Cardiac muscle cell (in vitro differentiated cells and primary cell): ENCODE measurements at places on chromosomes 1 and 21. TPM values are rescaled to one million over a fixed set of nuclear protein-coding genes. Genes with fewer than 3 reads are reported as not detected.
A peak's percentile ranks its signal among the peaks of the same experiment; 100 is the strongest.

DNA sequence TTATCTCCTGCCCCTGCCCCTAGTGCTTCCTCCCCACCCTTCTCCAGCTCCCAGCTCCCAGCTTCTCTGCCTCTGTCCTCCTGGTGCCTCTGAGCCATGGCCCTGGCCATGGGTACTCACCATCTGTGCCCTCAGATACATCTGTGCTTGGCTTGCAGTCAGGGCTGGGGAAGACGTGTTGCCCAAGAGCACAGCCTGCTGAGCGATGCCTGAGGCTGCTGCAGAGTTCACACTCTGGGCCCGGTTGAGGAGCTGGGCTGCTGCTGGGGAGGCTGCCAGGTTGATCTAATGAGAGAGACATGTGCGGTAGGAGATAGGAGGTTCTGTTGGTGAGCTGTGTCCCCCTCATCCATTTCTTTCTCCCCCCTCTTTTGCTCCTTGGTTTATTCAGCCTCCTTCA is 49.4 kb upstream of the A3GALT2 start:
- peak; percentile 69 for DNase-seq

GRCh38 chr1:227357171-227357926 is 39.1 kb upstream of the CDC42BPA start:
- peak; percentile 92 for DNase-seq

Gene SELE
- not detected in 2 replicates for total RNA-seq

- DNase-seq = peak; percentile 30
Measured at GRCh38 chr1:23619299-23620188, 60.2 kb upstream of the ID3 start.

Gene LCE3D
- total RNA-seq = not detected in 2 replicates

Gene FLG2
- total RNA-seq = not detected in 2 replicates

DNA sequence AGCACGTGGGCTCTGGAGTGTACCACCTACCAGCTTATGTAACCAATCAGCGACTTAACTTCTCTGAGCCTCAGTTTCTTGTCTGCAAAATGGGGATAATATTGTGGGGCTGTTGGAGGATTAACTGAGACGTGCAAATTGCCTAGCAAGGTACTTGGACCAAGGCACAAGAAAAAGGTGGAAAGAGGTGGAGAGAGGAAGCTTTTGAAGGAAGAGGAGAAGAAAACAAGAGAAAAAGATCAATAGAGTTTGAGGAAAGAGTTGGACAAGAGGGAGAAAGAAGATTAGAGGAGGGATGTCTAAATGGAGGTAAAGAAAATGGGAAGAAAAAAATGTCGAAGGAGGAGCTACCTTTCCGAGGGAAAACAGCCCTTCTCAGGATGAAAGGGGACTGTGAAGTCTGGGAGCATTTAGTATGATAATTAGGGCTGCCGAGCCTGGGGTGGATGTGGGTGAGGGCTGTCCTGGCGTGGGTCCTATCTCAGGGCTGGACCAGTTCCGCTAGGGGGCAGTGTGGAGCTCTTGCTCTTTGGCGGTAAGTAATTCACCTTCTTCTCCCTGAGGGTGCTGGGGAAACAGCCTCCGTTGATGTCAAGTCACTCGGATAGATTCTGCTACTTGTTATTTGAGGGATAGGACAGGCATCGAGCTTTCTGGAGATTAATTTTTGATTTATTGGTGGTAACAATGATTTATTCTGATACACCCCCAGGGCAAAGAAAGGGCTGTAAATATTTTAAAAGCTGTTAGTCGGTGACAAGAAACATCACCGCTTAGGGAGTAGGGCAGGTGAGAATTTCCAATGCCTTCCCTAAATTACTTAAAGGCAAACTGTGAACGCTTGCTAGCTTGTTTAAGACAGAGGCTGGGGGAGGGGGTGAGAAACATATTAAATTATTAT is 79.0 kb upstream of the NFASC start:
- DNase-seq = peak; percentile 83

DNA sequence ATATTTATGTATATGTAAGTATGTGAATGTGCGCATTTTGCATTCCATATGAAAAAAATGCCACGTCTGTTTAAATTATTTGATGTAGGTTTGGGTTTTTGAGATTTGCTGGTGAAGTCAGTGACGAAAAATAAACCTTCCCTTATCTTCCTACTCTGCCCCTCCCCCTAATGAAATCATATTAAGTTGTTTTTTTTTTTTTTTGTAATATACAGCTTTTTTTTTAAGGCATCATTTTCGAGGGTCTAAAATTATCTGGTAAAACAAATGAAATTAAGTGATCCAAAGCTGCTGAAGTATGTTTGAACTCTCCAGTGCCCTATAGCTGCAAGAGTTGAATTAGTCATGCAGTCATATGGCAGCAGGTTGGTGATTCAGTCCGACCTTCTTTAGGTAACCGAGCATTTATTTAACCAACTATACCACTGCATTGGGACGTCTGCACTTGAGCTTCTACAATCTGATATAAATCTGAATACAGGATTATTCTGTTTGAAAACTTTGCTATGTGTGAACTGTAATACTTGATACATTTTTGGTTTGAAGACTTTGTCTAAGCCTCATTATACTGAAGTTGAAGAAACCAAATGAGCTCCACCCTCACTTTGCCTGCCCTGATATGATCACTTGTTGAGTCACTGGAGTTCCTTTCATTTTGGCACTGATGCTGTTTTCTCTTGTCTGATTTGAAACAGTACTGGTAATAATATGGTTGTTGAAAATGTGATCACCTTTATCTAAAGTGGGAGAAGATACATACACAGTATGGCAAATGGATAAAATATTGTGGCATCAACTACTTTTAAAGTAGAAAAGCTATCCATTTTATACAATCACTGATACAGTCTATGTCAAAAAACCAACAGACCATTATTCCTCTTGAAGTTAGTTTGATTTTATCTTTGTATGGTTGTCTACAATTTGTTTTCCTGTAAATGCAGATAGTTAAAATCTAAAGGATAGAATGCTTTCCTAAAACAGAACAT is 11.7 kb downstream of the PDIK1L start:
- no peak for DNase-seq

Gene HES2
- total RNA-seq = not detected in 2 replicates

GRCh38 chr1:41812051-41812450 is 106.7 kb downstream of the HIVEP3 start:
- peak; percentile 68 for DNase-seq

GRCh38 chr1:169371404-169371803 is 3.4 kb downstream of the BLZF1 start:
- no peak for DNase-seq

Gene S100B
- total RNA-seq = 0.21 and 0.49 TPM in 2 replicates

GRCh38 chr1:157097692-157098091 is 1.9 kb downstream of the ETV3L start:
- no peak for DNase-seq

DNA sequence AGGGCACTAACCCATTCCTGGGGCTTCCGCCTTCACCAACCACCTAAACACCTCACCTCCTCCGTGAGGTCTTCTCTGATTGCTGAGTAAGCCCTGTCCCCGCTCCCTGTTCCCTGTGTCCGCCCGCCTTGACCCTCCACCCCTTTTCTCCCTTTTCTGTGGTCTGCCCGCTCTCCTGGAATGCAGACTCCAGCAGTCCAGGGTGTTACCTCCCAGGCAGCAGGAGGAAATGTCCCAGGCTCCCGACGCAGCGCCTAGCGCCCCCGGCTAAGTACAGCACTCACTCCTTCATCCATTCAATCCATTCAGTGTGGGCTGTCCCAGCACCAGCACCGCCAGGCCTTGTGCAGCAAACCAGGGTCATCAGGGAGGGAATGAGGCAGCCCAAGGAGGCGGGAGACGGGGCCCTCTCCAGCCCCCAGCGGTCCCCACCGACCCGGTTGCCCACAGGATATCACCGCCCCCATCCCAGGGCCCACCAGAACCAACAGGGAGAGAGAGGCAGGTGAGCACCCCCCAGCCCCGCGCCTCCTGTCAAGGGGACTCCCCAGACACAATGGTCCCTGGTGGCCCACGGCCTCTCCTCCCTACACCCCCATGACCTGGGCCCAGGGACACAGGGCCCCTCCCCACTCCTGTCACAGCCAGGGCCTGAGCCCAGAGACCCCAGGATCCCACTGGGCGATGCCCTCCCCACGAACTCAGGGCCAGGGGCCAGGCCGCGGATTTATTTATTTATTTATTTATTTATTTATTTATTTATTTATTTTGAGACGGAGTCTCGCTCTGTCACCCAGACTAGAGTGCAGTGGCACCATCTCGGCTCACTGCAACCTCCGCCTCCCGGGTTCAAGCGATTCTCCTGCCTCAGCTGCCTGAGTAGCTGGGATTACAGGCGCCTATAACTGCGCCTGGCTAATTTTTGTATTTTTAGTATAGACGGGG is 10.2 kb downstream of the TNFRSF14 start:
- DNase-seq = no peak

Gene BACE2
- total RNA-seq = 8.1 and 17.5 TPM in 2 replicates

DNA sequence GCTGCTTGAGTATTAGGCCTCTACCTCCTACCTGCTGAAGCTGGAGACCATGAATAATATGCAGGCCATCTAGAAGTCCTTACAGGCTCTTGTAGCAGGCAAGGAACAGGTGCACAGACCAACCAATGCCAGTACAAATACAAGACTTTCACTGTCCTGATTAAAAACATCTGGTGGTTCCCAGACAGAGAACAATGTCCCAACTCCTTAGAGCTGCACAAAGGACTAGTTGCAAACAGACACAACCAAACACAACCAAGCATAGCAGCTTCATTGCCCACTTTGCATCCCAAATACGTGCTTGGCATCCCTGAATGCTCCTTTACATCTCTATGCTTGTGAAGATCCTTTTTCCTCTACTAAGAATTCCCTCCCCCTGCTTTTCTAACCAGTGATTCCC is 98.1 kb upstream of the CXADR start:
- DNase-seq = no peak

- no peak for DNase-seq
Measured at GRCh38 chr1:92786111-92786901, 1.4 kb upstream of the EVI5 start.

- no peak for DNase-seq
Measured at GRCh38 chr1:174965362-174966007, 34.3 kb upstream of the CACYBP start.

DNA sequence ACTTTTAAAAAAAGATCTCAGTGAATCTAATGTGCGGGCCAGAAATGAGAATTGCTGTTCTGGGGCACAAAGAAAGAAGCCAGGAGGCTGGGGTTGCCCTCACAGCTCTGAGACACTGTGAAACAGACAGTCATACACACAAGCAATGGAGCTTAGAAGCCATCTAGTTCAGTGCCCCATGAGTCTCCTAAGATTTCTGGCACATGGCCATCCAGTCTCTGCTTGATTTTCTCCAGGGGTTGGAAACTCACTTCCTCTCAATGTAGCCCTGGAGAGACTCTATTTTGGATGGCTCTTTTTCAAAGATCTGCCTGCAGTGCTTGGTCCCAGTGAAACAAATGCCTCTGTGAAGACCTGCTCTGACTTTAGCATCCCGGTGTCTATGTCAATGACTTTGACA is 38.6 kb downstream of the KCNN3 start:
- DNase-seq = no peak

- no peak for DNase-seq
Measured at GRCh38 chr1:113534875-113535274, 144.6 kb downstream of the MAGI3 start.

DNA sequence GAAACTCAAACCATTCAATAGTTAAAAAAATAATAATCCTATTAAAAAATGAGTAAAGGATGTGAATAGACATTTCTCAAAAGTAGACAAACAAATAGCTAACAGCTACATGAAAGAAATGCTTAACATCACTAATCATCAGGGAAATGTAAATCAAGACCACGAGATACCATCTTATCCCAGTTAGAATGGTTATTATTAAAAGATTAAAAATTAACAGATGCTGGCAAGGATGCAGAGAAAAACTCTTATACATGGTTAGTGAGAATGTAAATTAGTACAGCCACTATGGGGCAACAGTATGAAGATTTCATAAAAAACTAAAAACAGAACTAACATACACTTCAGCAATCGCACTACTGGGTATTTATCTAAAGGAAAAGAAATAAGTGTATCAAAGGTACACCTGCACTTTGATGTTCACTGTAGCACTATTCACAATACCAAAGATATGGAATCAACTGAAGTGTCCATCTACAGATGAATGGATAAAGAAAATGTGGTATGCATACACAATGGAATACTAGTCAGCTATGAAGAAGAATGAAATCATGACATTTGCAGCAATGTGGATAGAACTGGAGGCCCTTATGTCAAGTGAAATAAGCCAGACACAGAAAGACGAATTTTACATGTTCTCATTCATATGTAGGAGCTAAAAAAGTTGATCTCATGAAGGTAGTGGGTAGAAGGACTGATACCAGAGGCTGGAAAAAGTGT is 117.9 kb downstream of the ACBD6 start:
- DNase-seq = no peak

DNA sequence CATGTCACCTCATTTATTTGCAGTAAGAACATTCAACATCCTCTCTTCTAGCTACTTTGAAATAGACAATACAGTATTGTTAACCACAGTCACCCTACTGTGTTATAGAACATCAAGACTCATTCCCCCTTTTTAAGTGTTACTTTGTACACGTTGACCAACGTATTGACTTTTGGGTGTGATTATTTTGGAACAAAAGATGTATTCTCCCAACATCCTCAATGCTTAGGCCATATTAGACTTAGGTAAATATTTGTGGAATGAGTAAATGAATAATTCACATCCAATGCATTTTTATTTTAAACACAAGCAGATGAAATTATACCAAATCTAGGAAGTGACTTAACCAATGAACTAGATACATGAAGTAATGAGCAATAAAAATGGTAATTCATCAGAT is 296.6 kb downstream of the CHRM3 start:
- DNase-seq = no peak

DNA sequence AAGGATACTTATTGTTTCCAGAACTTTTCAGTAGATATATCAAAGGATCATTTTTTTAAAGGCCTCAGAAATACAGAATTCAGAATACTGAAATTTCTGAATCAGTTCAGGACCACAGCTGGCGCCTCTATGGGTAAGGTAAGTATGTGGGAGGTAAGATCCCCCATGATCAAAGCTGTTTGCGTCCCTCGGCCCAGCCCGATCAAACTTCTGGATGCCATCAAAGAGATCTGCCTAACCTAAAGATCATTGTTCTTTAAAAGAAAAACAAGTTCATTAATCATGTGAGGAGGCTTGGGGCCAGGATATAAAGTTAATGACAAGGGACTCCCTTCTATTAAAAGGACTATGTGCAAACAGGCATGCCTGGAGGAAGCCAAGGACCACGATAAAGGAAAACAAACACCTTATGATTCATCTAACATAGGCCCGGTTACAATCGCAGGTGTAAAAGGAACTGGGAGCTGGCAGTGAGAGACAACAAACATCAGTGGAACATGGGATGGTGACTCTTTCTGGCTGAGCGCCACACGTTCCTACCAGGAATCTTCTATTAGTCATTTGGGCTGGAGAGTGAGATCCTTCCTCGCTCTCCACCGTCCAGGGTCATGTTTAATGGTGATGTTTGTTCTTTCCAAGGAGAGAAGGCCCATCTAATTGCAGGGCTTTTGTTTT is 2.8 kb upstream of the BACE2 start:
- DNase-seq = no peak

- DNase-seq = no peak
Measured at GRCh38 chr1:198333744-198334143, 176.9 kb downstream of the NEK7 start.

- no peak for DNase-seq
Measured at GRCh38 chr1:168554603-168555483, 11.0 kb upstream of the XCL2 start.

Gene RNU1-4
- under 0.01 TPM in 2 replicates for total RNA-seq

DNA sequence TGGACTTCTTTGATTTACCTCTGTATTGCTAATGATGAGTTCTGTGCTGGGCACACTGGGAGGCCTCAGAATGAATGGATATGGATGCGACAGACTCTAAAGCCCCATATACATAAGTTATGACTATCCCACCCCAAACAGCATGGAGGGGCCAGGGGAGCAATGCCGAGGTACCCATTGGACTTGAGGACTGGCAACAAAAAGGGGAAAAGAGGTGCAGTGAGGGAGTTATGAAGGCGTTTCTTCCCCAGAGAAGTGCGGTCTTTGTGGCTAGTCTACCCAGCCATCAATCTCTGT is 15.2 kb upstream of the CDCA8 start:
- DNase-seq = no peak
